WTC11 (cell line): ENCODE measurements at places on chromosomes 3 and 15. TPM values are rescaled to one million over a fixed set of nuclear protein-coding genes. Genes with fewer than 3 reads are reported as not detected.

Gene CPLX3
- 0.09 to 0.21 TPM (median 0.09 TPM) in 3 replicates for total RNA-seq

Gene LRRC58
- total RNA-seq: 15.1 to 15.8 TPM (median 15.8 TPM) in 3 replicates

Gene KY
- total RNA-seq: not detected in 3 replicates

Gene ZNF197
- 16.4 to 19.8 TPM (median 16.4 TPM) in 3 replicates for total RNA-seq

Gene SFMBT1
- 12.3 to 20.9 TPM (median 14.7 TPM) in 3 replicates for total RNA-seq

Gene KCNMB3
- total RNA-seq: 1.7 to 2.3 TPM (median 2.2 TPM) in 3 replicates

Gene TGM5
- total RNA-seq: not detected in 3 replicates

Gene CKMT1A
- total RNA-seq: 34.4 to 37.4 TPM (median 36.4 TPM) in 3 replicates

Gene PAK6
- total RNA-seq: 8.7 to 11.7 TPM (median 9.6 TPM) in 3 replicates

Gene ZNF501
- 8.8 to 9.0 TPM (median 8.8 TPM) in 3 replicates for total RNA-seq

Gene MCF2L2
- total RNA-seq: 7.3 to 9.0 TPM (median 7.5 TPM) in 3 replicates

- peak; percentile 75 for DNase-seq
Measured at GRCh38 chr3:123584284-123584987, 417 bp downstream of the HACD2 start.

DNA sequence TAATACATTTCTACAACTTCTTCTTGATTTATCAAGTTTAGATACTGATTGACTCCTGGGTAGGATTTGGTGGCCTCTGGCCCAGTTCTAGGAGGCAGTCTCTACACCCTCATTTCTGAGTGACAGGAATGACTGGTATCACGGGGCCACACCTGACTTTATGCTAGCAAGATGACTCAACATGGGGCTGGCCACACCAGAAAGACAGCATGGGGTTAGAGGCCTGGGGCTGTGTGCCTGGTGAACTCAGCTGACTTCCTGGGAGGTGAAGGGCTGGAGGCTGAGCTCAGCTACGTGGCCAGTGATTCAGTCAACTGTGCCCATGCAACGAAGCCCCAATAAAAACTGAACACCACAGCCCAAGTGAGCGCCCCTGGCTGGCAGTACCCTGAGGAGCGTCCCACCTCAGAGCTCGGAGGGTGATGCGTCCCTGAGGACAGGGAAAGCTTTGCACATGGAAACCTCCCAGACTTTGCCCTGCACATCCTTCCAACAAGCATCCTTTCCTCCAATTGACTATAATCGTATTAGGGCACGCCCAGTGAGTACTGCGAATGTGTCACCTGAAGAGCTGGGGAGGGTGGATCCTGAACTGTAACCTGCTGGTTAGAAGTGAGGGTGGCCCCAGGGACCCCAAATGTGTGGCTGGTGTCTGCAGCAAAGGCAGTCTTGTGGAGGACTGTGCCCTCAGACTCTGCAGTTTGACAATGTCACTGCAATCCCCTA is 57.2 kb downstream of the NIPA2 start:
- no peak for DNase-seq

GRCh38 chr3:167406876-167407492 is 26.9 kb upstream of the ZBBX start:
- peak; percentile 41 for DNase-seq

- DNase-seq: no peak
Measured at GRCh38 chr3:177982034-177982433, 554.2 kb upstream of the KCNMB2 start.

- DNase-seq: no peak
Measured at GRCh38 chr3:46490338-46491084, 7.3 kb upstream of the RTP3 start.

DNA sequence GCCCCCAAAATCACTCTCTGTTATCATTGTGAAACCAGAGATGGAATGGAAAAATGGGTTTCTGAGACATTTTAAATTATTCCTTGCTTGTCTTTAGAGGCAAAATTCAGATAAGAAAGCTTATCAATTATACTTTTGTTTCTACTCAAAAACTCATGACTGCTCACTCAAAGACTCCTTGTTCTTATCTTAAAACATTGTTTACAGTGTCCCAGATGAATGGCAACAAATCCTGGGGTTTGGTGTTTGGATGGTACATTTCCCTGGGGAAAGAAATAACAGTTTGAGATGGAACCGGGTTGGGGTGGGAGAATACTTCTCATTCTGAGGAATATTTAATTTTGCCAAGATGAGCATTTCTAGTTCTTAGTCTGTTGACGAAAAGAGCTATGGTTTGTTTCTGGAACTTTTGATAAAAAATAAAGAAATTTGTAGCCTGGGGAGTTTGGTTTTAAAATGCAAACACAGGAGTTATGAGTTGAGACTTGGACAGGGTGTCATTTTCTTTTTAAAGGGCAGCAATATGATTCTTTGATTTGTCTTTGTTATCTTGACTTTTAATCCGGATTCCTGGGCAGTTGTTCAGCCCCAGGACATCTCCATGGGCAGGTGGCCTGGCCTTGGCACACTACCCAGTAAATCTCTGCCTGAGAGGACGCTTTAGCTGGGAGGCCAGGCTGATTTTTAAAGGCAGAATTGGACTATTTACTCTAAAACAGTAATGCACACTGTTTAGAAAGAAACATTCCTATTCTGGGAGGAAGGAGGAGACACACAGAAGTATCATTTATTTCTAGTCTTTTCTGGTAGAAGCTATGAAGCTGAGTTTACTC is 32.4 kb downstream of the BTD start:
- DNase-seq: no peak

- no peak for DNase-seq
Measured at GRCh38 chr3:114803042-114803695, 343.9 kb downstream of the ZBTB20 start.

- DNase-seq: no peak
Measured at GRCh38 chr3:111936967-111937366, 41.9 kb upstream of the ABHD10 start.

- peak; percentile 92 for DNase-seq
Measured at GRCh38 chr15:45573961-45574629, 13.1 kb upstream of the BLOC1S6 start.

GRCh38 chr3:39192490-39193092 is at the start of gene XIRP1:
XIRP1 (minus strand) TSS chr3:39192595; CDS start chr3:39189445, 3,150 bp downstream.
- no peak for DNase-seq

- no peak for DNase-seq
Measured at GRCh38 chr3:147428754-147429153, 19.6 kb downstream of the ZIC1 start.

GRCh38 chr3:51585197-51585596 is 46.7 kb downstream of the RAD54L2 start:
- no peak for DNase-seq

GRCh38 chr3:41075975-41076374 is 123.3 kb upstream of the CTNNB1 start:
- no peak for DNase-seq

- no peak for DNase-seq
Measured at GRCh38 chr3:113163152-113163551, 48.2 kb upstream of the BOC start.

GRCh38 chr3:15896500-15896899 is 98.7 kb upstream of the ANKRD28 start:
- DNase-seq: no peak

- DNase-seq: no peak
Measured at GRCh38 chr3:49591615-49592014, 37.3 kb downstream of the BSN start.

GRCh38 chr15:59557581-59557980 is 54.0 kb upstream of the GCNT3 start:
- DNase-seq: no peak

GRCh38 chr3:86740751-86741150 is 250.2 kb downstream of the VGLL3 start:
- no peak for DNase-seq

- no peak for DNase-seq
Measured at GRCh38 chr3:11996480-11996879, 7.7 kb upstream of the SYN2 start.

- DNase-seq: no peak
Measured at GRCh38 chr3:108486941-108487340, 23.5 kb downstream of the MYH15 start.

GRCh38 chr3:95177096-95177495 is 1114.2 kb downstream of the NSUN3 start:
- DNase-seq: no peak

DNA sequence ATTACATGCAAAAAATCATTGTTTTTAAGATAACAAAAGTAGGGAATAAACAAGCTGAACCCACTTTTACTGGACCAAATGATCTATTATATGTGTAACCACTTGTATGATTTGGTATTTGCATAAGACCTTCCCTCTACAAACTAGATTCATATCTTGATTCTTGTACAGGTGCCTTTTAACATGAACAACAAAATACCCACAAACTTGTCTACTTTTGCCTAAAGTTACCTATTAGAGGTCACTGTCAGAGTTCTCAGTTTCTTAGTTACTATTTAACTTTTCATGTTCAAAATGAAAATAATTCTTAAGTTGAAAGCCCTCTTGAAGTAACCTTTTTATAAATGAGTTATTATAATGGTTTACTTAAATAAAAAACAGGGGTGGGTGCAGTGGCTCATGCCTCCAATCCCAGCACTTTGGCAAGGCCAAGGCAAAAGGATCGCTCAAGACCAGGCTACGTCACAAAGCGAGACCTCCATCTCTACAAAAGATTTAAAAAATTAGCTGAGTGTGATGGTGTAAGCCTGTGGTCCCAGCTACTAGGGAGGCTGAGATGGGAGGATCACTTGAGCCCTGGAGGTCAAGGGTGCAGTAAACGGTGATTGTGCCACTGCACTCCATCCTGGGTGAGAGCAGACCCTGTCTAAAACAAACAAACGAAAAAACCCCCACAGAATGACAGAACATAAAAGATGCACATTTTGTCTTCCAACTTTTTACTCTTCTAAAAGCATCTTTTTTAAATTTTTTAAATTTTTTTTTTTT is 16.0 kb downstream of the ACTR8 start:
- no peak for DNase-seq

DNA sequence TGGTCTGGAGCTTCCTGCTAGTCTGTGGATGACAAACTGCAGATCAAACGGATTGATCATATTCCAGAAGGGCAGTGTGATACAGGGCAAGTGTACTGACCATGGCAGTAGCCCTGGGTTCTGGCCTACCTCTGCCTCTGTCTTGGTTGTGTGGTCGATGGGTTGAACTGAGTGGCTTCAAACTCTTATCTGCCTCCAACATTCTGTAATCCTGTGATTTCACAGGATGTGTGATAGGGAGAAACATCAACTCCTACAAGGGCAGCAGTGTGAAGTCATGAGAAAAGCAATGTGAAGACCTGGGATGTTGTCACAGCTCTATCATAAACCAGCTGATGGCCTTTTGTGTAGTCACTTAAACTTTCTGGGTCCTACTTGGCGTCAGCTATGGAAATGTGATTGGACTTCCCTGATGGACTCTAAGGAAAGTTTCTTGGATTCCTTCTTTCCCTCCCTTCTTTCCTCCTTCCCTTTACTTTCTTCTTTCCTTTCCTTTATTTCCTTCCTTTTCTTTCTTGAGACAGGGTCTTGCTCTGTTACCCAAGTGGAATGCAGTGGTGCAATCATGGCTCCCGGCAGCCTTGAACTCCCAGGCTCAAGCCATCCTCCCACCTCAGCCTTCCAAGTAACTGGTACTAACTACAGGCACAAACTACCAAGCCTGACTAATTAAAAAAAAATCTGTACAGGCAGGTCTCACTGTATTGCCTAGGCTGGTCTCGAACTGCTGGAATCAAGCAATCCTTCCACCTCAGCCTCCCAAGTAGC is 114.8 kb downstream of the BBX start:
- no peak for DNase-seq

- no peak for DNase-seq
Measured at GRCh38 chr3:115989684-115990421, 366.5 kb downstream of the GAP43 start.

GRCh38 chr3:79729096-79729495 is 38.7 kb downstream of the ROBO1 start:
- DNase-seq: no peak

DNA sequence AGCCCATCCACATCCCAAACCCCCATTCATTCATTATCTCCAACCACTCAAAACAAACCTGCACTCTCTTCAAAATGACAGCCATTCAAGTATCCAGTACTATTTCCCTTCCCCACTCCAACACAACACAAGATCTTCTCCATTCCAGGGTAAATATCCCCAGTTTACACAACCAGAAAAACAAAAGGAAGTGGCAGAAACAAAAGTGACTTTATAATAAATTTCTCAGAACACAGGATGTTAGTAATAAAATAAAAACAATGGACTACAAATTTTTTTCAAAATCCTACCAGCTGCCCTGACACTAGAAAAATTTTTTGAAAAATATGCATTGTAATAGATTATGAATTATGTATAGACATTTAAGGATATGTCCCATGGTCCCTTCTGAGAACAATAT is 14.2 kb downstream of the CPA3 start:
- no peak for DNase-seq

DNA sequence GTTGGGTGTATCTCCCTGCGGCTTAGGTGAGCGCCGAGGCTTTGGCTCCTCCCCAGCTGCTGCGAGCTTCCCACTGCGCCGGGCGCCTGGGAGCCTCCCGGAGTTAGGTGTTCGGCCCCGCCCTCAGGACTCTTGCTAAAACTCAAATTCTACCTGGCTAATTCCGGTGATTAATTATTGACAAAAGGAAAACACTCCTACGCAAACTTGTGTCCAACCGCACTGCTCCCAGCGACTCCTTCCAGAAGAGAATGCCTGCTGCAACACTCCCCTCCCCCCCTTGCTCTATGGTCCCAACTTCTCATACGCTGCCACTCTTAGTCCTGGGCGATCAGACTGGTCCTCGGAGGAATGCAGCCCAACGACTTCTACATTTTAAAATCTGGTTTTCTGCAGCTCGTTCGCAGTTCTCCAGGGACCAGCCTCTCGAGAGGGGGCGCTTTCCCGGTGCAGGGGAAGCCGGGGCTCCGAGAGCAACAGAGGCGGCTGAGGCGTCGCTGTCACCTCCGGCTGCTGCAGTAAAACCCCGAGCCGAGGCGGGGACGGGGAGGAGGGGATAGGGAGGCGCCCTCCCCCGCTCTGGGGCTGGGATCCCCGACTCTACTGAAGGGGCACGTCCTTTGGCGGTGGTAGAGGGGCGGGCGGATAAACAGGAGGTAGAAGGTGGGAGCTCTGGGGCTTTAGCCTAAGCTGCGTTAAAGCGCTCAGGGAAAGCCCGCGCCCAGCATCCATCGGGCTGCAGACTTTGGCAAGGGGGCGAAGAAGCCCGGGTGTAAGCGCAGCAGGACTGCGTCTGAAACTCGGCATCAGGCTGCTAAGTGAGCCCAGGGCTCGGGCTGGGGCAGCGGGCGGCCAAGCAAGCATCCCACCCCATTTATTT is at the start of gene SPTSSB:
Gene SPTSSB, minus strand, starts transcription at position 77 of the 880 bp plus-strand sequence. CDS start 25,194 bp downstream, outside the sequence.
- DNase-seq: peak; percentile 84

GRCh38 chr3:64803469-64803868 is 115.7 kb upstream of the ADAMTS9 start:
- no peak for DNase-seq

DNA sequence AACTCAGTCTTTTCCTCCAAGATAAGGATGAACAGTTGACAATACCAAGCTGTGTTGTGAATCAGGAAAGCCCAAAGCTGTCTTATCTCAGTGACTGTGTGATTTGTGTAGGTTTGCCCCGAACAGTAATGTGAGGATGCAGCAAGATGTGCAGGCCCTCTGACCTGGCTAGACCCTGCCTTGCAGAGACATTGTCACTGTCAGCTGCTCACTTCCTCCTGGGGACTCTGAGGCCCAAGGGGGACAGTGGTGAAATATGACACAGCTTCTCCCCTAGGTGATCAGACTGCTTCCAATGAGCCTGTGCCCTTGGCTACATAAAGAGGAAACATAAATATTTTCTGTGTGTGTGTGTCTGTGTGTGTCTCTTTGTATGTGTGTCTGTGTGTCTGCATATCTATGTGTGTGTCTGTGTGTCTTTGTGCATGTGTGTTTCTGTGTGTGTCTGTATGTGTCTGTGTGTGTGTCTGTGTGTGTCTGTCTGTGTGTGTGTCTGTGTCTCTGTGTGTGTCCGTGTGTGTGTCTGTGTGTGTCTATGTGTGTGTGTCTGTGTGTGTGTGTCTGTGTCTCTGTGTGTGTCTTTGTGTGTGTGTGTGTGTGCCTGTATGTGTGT is 21.7 kb downstream of the LRRK1 start:
- DNase-seq: no peak
